ENCODE measurements at places on chromosomes 3 and 15.
A peak's percentile ranks its signal among the peaks of the same experiment; 100 is the strongest.

GRCh38 chr3:8421267-8421666, 80.4 kb upstream of the LMCD1 start:
- peaks cover 13% of the 10 kb centered on the region for H3K4me1 ChIP-seq
- no peak overlapping the region for H3K4me3 ChIP-seq
- H3K27me3 ChIP-seq = no peaks in the 10 kb centered on the region
- no peak for DNase-seq

DNA sequence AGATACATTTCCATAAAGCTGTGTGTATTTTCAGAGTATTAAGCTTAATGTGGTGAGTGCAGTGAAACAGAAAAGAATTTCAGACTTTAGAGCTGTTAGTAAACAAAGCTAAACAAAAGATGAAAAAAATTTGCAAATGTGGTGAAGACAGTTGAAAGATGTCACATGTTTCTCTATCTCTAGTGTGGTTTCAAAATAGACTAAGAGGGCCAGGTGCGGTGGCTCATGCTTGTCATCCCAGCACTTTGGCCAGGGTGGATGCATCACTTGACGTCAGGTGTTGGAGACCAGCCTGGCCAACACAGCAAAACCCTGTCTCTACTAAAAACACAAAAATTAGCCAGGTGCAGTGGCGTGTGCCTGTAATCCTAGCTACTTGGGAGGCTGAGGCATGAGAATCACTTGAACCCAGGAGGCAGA, 466.0 kb upstream of the NR2F2 start:
- no peak for DNase-seq
- peak overlapping the region; percentile 92 for H3K27ac ChIP-seq
- no peaks in the 10 kb centered on the region for H3K27me3 ChIP-seq
- peaks cover 8% of the 10 kb centered on the region for H3K36me3 ChIP-seq
- peak overlapping the region; percentile 28 for H3K4me3 ChIP-seq
- peaks cover 50% of the 10 kb centered on the region for H3K4me1 ChIP-seq

DNA sequence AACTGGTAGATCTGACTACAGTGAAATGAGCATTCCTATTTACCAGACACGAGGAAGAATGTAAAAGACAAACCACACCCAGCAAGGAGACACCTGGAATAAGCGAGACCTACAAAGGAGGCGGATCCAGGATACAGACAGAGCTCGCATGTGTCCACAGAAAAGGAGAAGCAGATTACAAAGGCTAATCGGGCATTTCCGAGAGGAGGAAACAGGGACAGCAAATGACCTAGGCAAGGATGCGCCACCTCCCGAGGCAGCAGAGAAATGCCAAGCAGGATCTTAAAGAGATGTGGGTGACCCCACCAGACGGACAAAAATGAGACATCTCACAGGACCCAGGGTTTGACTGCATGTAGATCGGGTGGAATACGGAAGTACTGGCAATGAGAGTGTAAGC, 63.2 kb upstream of the IQSEC1 start:
- no peaks in the 10 kb centered on the region for H3K4me1 ChIP-seq
- DNase-seq = no peak
- peaks cover 95% of the 10 kb centered on the region for H3K27me3 ChIP-seq
- no peak overlapping the region for H3K4me3 ChIP-seq

DNA sequence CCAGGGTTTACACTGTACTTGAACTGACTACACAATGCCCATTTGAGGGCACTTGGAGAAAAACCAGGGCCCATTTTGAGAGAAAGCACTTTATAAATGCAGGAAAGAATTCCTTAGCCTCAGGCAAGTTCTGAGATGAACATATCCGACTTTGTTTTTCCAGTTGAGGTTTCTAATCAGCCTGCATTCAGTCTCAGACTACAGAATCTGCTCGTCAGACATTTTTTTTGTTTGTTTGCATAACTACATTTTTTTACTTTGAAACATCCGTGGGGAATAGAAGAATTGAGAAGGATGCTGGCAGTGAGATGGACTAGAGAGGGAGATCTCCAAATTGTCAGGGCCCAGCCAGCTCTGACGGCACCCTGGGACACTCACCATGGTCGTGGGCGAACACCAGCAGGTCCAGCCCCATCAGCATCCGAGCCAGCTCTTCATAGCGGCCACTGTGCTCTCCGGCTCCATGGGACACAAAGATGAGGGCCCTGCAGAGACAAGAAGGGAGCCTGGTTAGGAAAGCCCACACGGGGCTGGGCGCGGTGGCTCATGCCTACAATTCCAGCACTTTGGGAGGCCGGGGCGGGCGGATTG, 40.8 kb downstream of the MGLL start:
- DNase-seq = no peak
- H3K4me1 ChIP-seq = no peaks in the 10 kb centered on the region
- H3K36me3 ChIP-seq = no peaks in the 10 kb centered on the region
- H3K27ac ChIP-seq = no peak overlapping the region

- no peak for DNase-seq
- H3K27ac ChIP-seq = no peak overlapping the region
- H3K4me1 ChIP-seq = no peaks in the 10 kb centered on the region
- peaks cover 1% of the 10 kb centered on the region for H3K36me3 ChIP-seq
- H3K4me3 ChIP-seq = no peak overlapping the region
Measured at GRCh38 chr15:59180945-59181600, 25.6 kb upstream of the LDHAL6B start.

DNA sequence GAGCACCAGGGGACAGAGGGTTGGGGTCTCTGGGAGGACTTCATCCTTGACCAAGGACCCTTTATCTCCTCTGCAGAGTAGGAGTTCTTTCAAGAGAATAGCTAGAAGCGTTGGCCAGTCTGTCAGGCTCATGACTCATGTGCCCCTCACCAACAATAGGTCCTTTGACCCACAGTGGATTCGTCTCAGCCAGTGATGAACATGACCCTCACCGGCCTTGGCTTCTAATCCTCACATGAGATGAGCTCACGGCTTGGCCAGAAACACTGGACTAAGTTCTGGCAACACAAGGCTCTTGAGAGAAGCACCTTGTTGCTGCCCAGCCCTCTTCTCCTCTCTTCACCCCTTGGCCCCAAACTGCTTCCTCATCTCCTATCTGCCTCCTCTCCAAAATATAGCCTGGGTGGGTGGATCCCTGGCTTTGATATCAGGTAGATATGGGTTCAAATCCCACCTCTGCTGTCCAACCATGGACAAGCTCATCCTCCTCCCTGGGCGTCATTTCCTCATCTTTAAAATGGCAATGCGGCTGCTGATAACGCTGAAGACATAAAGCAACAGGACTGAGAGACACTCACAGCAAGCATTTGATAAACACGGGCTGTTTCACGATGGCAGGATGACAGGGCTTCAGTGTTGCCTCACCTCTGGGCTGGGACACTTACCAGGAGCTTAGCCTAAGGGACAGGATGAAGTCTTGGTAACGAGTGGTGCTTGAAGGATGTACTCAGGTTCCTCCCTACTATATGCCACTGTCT, 446.7 kb upstream of the PROK2 start:
- no peaks in the 10 kb centered on the region for H3K4me1 ChIP-seq
- no peak overlapping the region for H3K27ac ChIP-seq
- DNase-seq = no peak
- H3K4me3 ChIP-seq = no peak overlapping the region
- no peaks in the 10 kb centered on the region for H3K36me3 ChIP-seq
- H3K27me3 ChIP-seq = peaks cover 11% of the 10 kb centered on the region

DNA sequence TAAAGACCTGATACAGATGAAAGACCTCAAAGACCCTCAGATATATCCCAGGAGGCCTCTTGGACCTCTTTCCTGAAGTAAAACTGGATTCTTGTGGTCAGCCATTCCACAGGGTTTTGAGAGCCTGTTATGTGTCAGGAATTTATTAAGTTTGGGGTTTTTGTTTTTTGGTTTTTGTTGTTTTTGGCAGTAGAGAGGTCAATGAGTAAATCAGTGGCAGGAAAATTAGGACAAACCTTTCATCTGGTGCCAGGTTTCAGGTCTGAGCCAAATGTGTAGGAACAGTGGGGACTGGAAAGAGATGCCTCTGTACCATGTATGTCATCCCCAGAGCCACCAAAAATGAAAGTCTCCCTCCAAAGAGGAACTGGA, 520.4 kb upstream of the MDFIC2 start:
- no peak overlapping the region for H3K27ac ChIP-seq
- DNase-seq = no peak
- H3K4me1 ChIP-seq = no peaks in the 10 kb centered on the region
- H3K4me3 ChIP-seq = no peak overlapping the region

DNA sequence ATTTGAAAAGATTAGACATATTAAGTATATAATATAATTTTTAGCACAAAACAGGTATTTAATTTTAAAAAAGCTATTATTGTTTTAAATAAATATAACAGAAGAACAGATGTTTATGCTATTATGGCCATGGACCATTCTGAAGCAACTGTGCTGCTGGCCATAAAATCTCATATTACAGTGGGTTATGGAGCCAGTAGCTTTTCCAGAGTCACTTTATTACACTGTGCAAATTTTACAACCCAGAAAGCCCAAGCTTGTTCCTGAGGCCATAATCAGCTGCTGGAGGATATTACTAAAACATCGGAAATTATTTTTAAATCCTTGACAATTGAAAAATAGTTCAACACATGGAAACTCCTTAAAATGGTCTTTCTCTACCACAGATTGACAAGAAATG, 557.3 kb upstream of the KCNMB2 start:
- no peak overlapping the region for H3K4me3 ChIP-seq
- DNase-seq = no peak
- H3K27ac ChIP-seq = no peak overlapping the region
- H3K27me3 ChIP-seq = no peaks in the 10 kb centered on the region
